ENCODE measurements at places on chromosomes 6 and 20.

GRCh38 chr6:65116326-65116725 lies 590.7 kb downstream of the EYS start:
- DNase-seq: no peak

DNA sequence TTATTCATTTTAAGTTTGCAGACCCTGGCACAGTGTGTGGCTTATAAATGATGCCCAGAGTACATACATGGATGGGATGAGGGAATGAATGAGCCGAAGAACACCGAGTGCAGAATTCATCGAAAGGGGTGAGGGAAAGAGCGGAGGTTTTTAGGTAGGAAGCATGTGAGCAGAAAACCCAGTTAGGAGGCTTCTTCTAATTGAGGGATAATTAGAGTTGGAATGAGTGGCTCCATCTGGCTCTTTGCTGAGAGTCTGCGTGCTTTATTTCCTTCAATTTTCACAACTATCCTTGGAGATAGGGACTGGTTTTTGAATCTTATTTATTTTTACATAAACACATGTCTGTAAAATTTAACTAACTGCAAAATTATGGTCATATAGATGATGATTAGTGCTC lies 150.7 kb downstream of the DOK5 start:
- no peak for DNase-seq

- no peak for DNase-seq
These were observed 107.9 kb downstream of the RPP40 start for GRCh38 chr6:4895971-4896370.

- no peak for DNase-seq
These were observed 811.3 kb downstream of the DHX35 start for GRCh38 chr20:39773380-39774000.

GRCh38 chr6:53347250-53347920 lies 1.4 kb downstream of the ELOVL5 start:
- peak; percentile 51 for DNase-seq

GRCh38 chr6:23073821-23074220 lies 504.5 kb downstream of the HDGFL1 start:
- no peak for DNase-seq

DNA sequence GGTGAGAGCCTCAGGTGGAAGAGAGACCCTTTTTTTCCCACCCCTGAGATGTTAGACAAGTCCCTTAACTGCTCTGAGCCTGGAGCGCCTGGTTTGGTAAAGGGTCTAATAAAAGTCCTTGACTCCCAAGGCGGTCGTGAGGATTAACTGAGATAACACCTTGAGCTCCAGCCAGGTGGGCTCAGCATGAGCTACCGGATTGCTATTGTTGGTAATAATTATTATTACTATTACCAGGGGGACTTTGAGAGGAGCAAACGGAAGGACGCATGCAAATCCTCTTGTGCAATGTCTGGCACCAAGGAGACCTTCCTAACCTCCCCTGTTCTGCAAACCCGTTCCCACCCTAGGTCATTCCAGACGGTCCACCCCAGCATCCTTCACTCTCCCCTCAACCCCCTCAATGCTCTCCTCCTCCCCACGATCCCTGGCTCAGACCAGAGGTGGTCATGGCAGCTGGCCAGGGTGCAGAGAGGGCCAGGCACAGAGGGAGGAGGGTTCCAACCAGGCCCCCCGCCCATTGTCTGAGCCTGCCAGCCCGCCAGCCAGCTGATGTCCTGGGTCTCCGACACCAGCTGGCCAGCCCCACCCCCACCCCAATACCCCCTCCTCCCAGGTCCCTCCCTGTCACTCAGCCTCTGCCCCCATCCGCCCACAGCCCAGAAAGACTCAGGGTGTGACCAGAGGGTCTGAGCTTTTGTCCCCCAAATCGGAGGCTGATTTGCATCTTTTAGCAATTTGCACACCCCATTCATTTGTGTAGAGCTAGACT lies 14.3 kb upstream of the CBFA2T2 start:
- no peak for DNase-seq

DNA sequence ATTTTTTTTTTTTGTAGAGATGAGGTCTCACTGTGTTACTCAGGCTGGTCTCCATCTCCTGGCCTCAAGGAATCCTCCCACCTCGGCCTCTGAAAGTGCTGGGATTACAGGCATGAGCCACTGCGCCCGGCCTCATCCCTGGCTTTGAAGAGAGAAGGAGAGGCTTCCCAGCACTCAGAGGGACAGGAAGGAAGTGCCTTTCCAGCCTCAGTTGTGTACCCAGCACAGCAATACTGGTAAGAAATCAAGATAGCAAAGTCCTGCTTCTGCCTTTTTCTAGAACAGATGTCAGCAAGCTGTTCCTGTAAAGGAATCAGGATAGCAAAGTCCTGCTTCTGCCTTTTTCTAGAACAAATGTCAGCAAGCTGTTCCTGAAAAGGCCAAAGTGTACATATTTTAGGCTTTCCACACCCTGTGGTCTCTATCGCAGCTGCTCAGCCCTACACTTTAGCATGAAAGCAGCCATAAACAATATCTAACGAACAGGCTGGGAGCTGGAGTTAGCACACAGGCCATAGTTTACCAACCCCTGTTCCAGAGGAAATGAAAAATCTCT lies 6.3 kb upstream of the PLTP start:
- no peak for DNase-seq

DNA sequence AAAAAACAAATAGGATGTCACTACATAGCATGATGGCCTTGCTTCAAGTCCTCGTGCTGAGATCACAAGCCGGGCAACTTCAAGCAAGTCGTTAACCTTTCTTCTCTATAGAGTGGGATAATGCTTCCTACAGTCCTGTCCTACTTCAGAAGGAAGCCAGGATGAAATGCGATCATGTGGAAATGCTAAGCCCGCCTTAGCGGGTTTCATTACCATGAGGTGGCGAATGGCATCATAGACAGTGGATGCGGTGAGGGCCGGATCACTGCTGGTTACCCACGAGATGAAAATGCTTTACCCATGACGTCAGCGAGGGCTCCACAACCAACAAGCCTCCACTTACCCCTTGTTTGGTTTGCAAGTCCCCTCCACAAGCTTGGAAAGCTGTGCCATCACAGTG lies 206.4 kb downstream of the TBXT start:
- DNase-seq: no peak

DNA sequence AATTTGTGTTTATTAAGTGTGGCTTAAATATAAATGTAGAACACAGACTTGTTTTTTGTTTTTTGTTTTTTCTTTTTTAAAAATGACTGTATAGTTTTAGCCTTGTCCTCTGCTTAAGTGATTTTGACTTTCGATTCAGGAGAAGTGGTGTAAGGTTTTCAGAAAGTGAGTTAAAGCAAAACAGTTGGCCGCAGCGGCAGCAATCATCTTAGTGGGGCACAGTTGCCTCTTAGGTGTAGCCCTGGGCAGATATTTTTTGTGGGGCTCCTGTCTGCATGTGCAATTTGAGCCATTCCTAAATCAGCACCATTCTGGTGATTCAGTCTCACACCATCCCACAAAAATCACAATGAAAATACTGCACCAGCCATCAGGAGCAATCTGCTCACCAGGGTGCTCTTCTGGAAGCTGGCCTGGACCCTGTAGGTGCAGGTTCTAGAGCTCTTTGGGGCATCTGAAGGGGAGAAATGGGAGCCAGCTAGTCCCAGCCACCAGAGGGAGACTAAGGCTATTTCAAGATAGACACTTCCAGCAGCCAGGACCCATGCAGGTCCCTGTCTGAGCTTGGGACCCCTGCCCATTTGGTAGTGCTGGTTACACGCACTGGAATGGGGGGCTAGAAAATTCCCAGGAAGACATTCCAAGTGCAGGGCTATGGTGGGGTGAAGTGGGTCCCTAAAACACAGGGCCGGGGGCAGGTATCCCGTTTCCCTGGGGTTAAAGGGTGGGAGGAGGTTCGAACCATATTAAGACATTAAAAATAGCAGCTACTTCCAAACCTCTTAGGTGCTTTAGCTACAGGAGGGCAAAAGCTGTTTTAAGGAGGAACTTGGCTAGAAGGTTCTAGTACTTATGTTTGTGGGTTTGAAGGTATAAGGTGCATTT lies 156.6 kb downstream of the NFATC2 start:
- DNase-seq: peak; percentile 47

DNA sequence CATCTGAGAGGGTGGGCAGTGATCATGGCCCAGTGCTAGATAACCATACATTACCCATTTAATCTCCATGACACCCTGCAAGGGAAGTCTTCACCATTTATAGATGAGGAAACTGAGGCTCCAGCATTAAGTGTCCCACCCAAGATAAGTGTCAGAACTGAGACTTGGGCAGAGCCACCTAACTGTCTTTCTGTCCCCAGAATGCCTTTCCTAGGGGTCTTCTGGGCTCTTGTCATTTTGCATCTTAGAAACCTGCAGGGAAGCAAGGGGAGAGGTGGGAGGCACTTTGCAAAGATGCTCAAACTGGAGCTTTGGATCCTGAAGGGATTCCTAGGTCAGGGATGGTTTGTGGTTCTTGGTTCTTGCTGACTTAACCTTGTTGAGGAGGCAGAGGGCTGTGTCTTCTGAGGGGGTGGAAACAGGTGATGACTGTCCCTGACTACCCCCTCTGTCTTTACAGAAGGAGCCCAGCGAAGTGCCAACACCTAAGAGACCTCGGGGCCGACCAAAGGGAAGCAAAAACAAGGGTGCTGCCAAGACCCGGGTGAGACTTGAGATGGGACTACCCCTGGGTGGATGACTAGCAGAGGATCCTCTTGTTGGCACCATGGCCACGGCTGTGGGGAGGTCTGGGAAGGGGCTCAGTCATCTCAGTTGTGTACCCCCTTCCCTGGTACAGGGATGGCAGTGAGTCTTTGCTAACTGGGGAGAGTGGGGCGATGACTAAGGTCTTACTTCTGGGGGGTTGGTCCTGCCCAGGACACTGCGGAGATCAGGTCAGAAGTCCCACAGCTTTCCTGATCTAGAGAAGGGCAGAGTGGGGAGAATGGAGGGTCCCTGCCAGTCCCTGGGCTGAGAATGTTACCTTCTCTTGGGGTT lies 5.8 kb downstream of the HMGA1 start:
- no peak for DNase-seq

GRCh38 chr6:35052694-35053565 lies 88.2 kb downstream of the TCP11 start:
- no peak for DNase-seq

GRCh38 chr6:162712694-162713093 lies 14.9 kb downstream of the PRKN start:
- DNase-seq: no peak

DNA sequence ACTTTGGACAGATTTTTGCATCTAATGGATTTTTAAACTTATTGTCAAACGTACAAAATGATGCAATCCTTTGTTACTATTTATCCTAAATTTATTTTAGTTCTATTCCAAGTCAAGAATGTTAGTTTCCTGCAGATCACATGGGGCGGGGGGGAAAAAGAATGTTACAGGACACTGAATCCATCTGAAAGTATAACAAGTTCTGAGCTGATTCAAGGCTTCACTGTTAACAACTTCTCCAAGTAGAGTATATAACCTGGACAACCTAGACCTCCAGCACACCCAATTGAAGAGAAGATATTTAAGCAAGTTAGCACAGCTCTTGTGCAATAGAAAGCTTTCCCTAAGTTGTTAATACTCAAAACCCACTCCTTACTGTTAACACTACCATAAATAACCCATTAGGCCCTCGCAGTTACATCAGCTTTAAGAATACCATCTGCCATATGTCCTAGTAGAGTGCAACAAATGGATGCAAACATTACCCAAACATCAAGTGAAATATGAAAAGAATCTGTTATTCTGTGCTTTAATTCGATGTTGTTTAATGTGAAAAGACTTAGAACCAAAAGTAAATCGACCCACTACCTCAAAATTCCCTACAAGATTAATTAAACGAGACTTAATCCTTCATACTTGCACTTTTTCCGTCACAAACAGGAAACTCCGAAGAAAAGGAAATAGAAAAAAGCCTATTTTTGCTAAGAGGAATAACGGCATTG lies 1.3 kb downstream of the SEC63 start:
- DNase-seq: no peak

DNA sequence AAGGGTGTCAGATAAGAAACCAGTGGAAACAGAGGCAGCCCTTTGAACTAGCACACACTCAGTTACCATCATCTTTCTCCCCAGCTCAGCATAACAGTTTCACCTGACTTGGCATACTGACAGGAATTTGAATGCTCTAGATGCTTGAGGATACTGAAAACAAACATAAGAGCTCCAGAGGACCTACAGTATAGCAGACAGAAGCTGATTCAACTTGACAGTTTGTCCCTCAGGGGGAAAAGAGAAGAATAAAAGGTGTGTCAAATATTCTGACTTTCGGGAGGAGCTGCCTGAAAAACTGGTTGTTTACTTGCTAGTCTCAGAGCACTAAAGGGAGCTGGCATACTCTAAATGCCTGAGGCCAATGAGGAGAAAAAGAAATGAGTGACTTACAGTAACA lies 35.1 kb downstream of the EYS start:
- DNase-seq: no peak

GRCh38 chr6:148448369-148449012 lies 105.9 kb downstream of the SASH1 start:
- peak; percentile 53 for DNase-seq

DNA sequence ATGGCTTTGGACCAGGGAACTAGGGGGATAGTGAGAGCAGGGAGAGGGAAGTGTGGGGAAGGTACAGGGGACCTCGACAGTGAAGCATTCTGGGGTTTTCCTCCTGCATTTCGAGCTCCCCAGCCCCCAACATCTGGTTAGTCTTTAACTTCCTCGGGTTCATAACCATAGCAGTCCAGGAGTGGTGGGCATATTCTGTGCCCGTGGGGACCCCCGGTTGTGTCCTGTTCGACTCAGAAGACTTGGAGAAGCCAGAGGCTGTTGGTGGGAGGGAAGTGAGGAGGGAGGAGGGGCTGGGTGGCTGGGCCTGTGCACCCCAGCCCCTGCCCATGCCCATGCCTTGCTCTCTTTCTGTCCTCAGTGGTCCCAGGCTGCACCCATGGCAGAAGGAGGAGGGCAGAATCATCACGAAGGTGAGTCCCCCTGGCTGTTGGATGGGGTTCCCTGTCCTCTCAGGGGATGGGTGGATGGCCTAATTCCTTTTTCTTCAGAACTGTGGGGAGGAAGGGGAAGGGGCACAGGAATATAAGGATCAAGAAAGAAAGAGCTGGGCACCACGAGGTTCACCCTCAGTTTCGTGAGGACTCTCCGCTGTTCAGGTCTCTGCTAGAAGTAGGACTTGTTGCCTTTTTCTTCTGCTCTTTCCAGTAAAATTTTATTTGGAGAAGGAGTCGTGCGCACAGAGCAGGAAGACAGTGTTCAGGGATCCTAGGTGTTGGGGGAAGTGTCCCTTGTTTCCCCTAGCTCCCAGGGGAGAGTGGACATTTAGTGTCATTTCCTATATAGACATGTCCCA lies 4.2 kb downstream of the VEGFA start:
- DNase-seq: no peak

- no peak for DNase-seq
These were observed 322.3 kb upstream of the SULF2 start for GRCh38 chr20:48107560-48107959.

DNA sequence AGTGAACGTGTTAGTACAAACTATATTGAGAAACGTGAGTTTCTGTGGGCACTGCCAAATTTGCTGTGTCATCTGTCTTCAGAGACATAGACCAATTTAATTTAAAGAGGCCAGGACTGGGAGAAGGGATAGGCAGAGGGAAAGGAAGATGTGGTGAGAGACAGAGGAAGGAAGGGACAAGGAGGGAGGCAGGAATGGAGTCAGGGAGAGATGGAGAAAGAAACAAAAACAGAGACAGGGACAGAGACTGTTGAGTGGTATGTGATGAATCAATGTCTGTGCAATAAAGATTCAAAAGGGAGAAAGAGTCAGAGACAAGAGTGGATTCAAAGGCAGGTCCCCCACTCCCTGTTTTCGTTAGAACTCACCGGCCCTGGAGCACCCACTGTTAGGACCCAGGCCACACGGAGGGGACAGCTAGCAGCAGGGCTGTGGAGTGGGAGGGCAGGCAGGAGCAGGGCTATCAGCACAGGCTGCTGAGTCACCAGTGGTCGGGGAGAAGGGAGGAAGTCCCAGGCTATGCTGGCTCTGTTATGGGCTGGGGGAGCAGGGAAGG lies 51.6 kb upstream of the CHD6 start:
- DNase-seq: no peak

Data from activated CD8-positive, alpha-beta T cell treated with anti-CD3 and anti-CD28 coated beads for 36 hours (primary cell).